ENCODE measurements at places on chromosomes 2 and 18. TPM values are rescaled to one million over a fixed set of nuclear protein-coding genes. Genes with fewer than 3 reads are reported as not detected.

GRCh38 chr2:83951378-83951947, 507.6 kb downstream of the SUCLG1 start:
- H3K4me1 ChIP-seq, result no peaks in the 10 kb centered on the region
- no peaks in the 10 kb centered on the region for H3K27me3 ChIP-seq
- no peaks in the 10 kb centered on the region for H3K36me3 ChIP-seq

Gene AMER3
- total RNA-seq, result not detected

Gene TNFAIP6
- total RNA-seq, result 0.75 TPM

- peak; percentile 48 for DNase-seq
- H3K4me1 ChIP-seq, result peaks cover 20% of the 10 kb centered on the region
- H3K27me3 ChIP-seq, result no peaks in the 10 kb centered on the region
- no peak overlapping the region for H3K4me3 ChIP-seq
Measured at GRCh38 chr2:160315337-160315736, 115.3 kb upstream of the ITGB6 start.

- peak; percentile 74 for DNase-seq
- H3K36me3 ChIP-seq, result peaks cover 35% of the 10 kb centered on the region
- H3K4me3 ChIP-seq, result no peak overlapping the region
- H3K27me3 ChIP-seq, result no peaks in the 10 kb centered on the region
Measured at GRCh38 chr2:65076345-65076710, 20.1 kb downstream of the CEP68 start.

Gene MC5R
- total RNA-seq, result 0.26 TPM

GRCh38 chr2:150601280-150602038, 114.0 kb upstream of the RND3 start:
- H3K4me3 ChIP-seq, result peak overlapping the region; percentile 22
- DNase-seq, result peak; percentile 81
- H3K4me1 ChIP-seq, result peaks cover 10% of the 10 kb centered on the region

DNA sequence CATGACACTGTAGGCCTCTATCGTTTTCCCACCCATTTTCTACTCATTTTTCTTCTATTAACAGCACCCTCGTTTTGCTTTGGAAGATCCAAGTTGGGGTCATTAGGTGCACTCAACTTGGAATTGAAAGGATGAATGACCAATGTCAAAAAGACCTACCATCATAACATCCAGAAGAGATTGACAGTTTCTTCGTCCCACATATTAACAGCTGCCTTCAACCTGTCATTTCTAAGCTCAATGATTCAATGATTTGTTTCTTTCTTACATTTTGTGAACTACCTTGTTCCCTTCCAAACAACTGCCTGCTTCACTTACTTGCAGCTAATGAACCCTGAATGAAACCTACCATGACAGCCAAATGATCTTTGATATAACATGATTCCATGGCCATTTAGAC, 224.0 kb upstream of the KCNH7 start:
- no peak overlapping the region for H3K27ac ChIP-seq
- H3K27me3 ChIP-seq, result no peaks in the 10 kb centered on the region
- DNase-seq, result no peak
- H3K4me1 ChIP-seq, result no peaks in the 10 kb centered on the region
- no peaks in the 10 kb centered on the region for H3K36me3 ChIP-seq

Gene GPD2
- total RNA-seq, result 27.5 TPM

GRCh38 chr2:106995556-106995955, 109.6 kb upstream of the ST6GAL2 start:
- H3K4me1 ChIP-seq, result peaks cover 14% of the 10 kb centered on the region
- no peaks in the 10 kb centered on the region for H3K27me3 ChIP-seq
- H3K27ac ChIP-seq, result peak overlapping the region; percentile 49

Gene CNTNAP5
- total RNA-seq, result 0.30 TPM

- H3K27ac ChIP-seq, result no peak overlapping the region
- peak; percentile 32 for DNase-seq
- no peaks in the 10 kb centered on the region for H3K27me3 ChIP-seq
- H3K36me3 ChIP-seq, result no peaks in the 10 kb centered on the region
- H3K4me1 ChIP-seq, result peaks cover 7% of the 10 kb centered on the region
Measured at GRCh38 chr18:59605633-59606192, 91.5 kb downstream of the CCBE1 start.

DNA sequence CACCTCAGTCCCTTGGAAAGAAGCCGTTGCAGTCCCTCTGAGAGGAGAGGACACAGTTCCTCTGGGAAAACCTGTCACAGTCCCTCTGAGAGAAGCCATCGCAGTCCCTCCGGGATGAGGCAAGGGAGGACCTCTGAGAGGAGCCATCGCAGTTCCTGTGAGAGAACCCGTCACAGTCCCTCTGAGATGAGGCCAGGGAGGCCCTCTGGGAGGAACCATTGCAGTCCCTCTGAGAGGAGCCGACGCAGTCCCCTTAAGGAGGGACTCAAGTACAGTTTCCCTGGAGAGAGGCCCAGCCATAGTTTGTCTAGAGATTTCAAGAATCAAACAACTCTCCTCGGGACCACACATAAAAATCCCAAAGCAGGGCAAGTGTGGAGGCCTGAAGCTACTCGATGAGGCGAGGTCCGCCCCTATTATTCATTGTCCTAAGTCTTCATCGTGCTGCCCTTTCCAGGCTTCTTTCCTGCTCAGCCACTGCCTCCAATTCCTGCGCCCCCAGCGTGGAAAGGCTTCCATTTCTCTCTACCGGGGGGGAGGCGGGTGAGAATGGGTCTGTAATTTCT, 630 bp upstream of the ZNF512 start:
- H3K36me3 ChIP-seq, result no peaks in the 10 kb centered on the region
- H3K4me1 ChIP-seq, result peaks cover 15% of the 10 kb centered on the region
- DNase-seq, result no peak

GRCh38 chr2:42849311-42849710, 56.9 kb upstream of the HAAO start:
- peaks cover 6% of the 10 kb centered on the region for H3K4me1 ChIP-seq
- no peak for DNase-seq
- H3K4me3 ChIP-seq, result no peak overlapping the region
- no peaks in the 10 kb centered on the region for H3K36me3 ChIP-seq

Gene ZAP70
- 0.73 TPM for total RNA-seq

Gene KIF3C
- total RNA-seq, result 38.7 TPM

- DNase-seq, result no peak
- H3K4me1 ChIP-seq, result no peaks in the 10 kb centered on the region
- no peaks in the 10 kb centered on the region for H3K27me3 ChIP-seq
- no peaks in the 10 kb centered on the region for H3K36me3 ChIP-seq
- H3K27ac ChIP-seq, result no peak overlapping the region
- no peak overlapping the region for H3K4me3 ChIP-seq
Measured at GRCh38 chr18:54787121-54787520, 41.2 kb upstream of the RAB27B start.

DNA sequence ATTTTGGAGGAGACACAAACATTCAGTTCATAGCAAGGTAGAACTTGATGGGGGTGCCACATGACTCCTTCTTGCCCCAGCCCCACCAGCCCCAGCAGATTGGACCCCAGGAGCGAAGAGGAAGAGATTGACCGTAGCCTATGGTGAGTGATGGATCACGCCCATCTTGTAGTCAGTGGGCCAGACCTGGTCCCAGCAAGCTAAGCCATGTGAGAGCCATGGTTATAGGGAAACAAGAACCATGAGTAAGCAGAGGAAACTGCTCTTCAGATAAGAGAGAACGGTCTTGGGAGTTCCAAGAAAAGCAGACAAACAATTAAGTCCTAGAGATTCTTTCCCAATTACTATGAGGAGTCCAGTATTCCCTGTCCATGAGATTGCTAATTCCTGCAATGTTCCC, 4.6 kb upstream of the TCF4 start:
- no peak overlapping the region for H3K27ac ChIP-seq
- peaks cover 5% of the 10 kb centered on the region for H3K4me1 ChIP-seq
- no peaks in the 10 kb centered on the region for H3K36me3 ChIP-seq
